ENCODE measurements at places on chromosomes 7 and 10.

GRCh38 chr10:59508296-59508695 lies 145.9 kb upstream of the FAM13C start:
- H3K4me3 ChIP-seq = no peak overlapping the region
- H3K27ac ChIP-seq = no peak overlapping the region
- no peak for DNase-seq
- no peaks in the 10 kb centered on the region for H3K4me1 ChIP-seq
- no peaks in the 10 kb centered on the region for H3K36me3 ChIP-seq

DNA sequence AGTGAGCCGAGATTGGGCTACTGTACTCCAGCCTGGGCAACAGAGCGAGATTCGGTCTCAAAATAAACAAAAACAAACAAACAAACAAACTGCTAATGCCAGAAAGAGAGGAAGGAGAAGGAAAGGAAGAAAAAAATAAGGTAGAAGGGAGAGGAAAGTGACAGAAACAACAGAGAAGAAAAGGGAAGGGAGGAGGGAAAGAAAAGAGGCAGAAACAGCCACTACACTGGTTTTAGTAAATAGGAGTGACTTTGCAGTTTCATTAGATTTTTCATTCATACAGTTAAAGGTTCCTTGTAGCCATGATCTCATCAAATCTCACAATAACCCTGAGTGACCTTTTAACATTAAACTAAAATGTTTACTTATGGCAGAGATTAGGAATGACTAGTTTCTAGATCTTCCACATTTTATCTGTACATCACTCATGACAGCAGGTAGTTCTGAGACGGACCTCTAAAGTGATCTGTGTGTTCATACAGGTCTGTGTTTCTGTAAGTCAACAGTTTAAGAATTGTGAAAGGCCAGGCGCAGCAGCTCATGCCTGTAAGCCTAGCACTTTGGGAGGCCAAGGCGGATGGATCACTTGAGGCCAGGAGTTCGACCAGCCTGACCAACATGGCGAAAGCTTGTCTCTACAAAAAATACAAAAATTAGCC lies 191.3 kb upstream of the KLF14 start:
- peaks cover 99% of the 10 kb centered on the region for H3K4me1 ChIP-seq
- peak overlapping the region; percentile 100 for H3K27ac ChIP-seq
- no peak overlapping the region for H3K4me3 ChIP-seq
- peaks cover 5% of the 10 kb centered on the region for H3K36me3 ChIP-seq

DNA sequence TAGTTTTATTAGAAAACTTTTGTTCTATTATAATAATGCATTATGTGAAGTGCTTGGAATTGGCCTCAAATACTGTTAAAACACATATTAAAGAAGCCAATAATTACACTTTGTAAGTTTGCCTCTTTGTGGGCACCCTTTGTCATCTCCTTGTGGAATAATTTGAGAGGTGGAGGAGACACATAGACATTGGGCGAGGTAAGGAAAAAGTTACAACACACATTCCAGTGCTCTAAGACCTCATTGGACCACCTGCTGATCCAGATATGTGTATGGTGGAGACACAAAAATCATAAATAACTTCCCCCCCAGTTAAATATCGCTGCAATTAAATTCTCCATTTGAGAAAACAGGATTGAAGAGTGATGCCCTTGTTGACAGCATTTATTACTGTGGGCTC lies 511.8 kb downstream of the GFRA1 start:
- H3K4me1 ChIP-seq = no peaks in the 10 kb centered on the region
- H3K27me3 ChIP-seq = no peaks in the 10 kb centered on the region
- H3K36me3 ChIP-seq = no peaks in the 10 kb centered on the region

DNA sequence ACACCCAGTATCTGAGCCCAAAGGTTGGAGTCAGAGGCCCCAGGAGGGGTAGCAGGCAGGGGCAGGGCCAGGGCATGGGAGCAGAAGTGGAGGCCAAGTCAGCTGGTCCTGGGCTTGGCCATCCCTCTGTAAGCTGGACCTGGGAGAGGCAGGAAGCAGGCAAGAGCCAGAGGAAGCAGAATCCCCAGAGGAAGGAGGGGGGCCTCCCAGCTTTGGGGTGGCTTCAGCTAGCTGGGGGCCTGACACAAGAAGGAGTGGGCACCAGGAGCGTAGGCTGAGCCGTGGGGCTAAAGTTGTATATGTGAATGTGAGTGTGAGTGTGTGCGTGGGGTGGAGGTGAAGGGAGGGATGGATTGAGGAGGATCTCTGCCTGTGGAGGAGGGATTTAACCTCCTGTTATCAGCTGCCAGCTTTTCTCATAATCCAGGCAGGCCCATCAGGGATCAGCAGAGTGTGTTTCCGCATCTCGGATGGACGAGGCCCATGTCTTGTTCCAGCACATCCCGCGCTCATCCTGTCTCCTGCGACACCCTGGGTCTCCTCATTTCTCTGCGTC lies 54.0 kb downstream of the NEURL1 start:
- peaks cover 8% of the 10 kb centered on the region for H3K4me1 ChIP-seq
- DNase-seq = no peak
- H3K27ac ChIP-seq = no peak overlapping the region
- H3K27me3 ChIP-seq = 0 out of 2 replicates have a peak, but pooled peaks cover 2% of the 10 kb centered on the region

GRCh38 chr10:106900016-106900652 lies 264.4 kb downstream of the SORCS1 start:
- no peak for DNase-seq
- no peak overlapping the region for H3K4me3 ChIP-seq
- no peak overlapping the region for H3K27ac ChIP-seq
- H3K27me3 ChIP-seq = no peaks in the 10 kb centered on the region

- H3K27me3 ChIP-seq = peaks cover 4% of the 10 kb centered on the region
- no peak for DNase-seq
- H3K27ac ChIP-seq = no peak overlapping the region
- no peaks in the 10 kb centered on the region for H3K4me1 ChIP-seq
- no peaks in the 10 kb centered on the region for H3K36me3 ChIP-seq
- no peak overlapping the region for H3K4me3 ChIP-seq
Measured at GRCh38 chr10:69786791-69787190, 14.9 kb upstream of the COL13A1 start.

- H3K4me1 ChIP-seq = no peaks in the 10 kb centered on the region
- H3K27me3 ChIP-seq = peaks cover 7% of the 10 kb centered on the region
- no peak within 1 kb of the TSS for H3K4me3 ChIP-seq
- DNase-seq = no peak
- H3K36me3 ChIP-seq = no peaks in the 10 kb centered on the region
Measured at GRCh38 chr10:131311661-131312477, at the start of gene TCERG1L. Gene TCERG1L (minus strand): TSS chr10:131311721. CDS start chr10:131311635, 86 bp downstream.

DNA sequence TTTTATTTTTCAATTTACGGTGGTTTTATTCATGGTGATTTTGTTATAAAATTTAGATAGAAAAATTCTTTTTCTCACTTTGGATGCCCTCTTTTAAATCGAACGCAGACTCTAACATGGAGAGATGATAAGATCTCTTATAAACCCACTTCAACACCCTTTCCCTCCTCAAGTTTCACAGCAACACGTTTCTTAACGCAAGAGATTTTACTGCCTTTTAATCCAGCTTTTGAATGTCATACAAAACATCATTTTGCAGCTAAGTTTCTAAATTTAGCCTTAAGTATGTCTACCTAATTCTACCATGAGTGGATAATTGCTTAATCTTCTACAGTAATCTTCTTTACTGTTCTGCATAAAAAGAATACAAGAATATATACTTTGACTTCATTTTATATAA lies 70.0 kb downstream of the SEMA3C start:
- H3K27ac ChIP-seq = peak overlapping the region; percentile 68
- peaks cover 71% of the 10 kb centered on the region for H3K4me1 ChIP-seq
- no peaks in the 10 kb centered on the region for H3K36me3 ChIP-seq
- DNase-seq = no peak
- no peaks in the 10 kb centered on the region for H3K27me3 ChIP-seq

- H3K36me3 ChIP-seq = no peaks in the 10 kb centered on the region
- no peak for DNase-seq
- H3K4me1 ChIP-seq = no peaks in the 10 kb centered on the region
- H3K27ac ChIP-seq = no peak overlapping the region
Measured at GRCh38 chr10:7048061-7048460, 362.8 kb downstream of the SFMBT2 start.

- H3K36me3 ChIP-seq = no peaks in the 10 kb centered on the region
- no peak overlapping the region for H3K4me3 ChIP-seq
- H3K27me3 ChIP-seq = no peaks in the 10 kb centered on the region
- DNase-seq = no peak
- H3K27ac ChIP-seq = no peak overlapping the region
- H3K4me1 ChIP-seq = no peaks in the 10 kb centered on the region
Measured at GRCh38 chr10:5530846-5531557, 6.2 kb downstream of the CALML3 start.

- peaks cover 32% of the 10 kb centered on the region for H3K36me3 ChIP-seq
- peaks cover 4% of the 10 kb centered on the region for H3K4me1 ChIP-seq
- H3K27me3 ChIP-seq = no peaks in the 10 kb centered on the region
Measured at GRCh38 chr7:107958764-107959526, 44.0 kb downstream of the LAMB1 start.

- no peaks in the 10 kb centered on the region for H3K27me3 ChIP-seq
- no peak overlapping the region for H3K27ac ChIP-seq
- DNase-seq = no peak
- no peak overlapping the region for H3K4me3 ChIP-seq
Measured at GRCh38 chr10:31762316-31762715, 166.3 kb downstream of the ARHGAP12 start.

GRCh38 chr7:102119213-102119651 lies 167.4 kb upstream of the SH2B2 start:
- no peaks in the 10 kb centered on the region for H3K27me3 ChIP-seq
- H3K36me3 ChIP-seq = no peaks in the 10 kb centered on the region
- DNase-seq = no peak
- H3K4me3 ChIP-seq = no peak overlapping the region

- H3K27me3 ChIP-seq = no peaks in the 10 kb centered on the region
- no peaks in the 10 kb centered on the region for H3K36me3 ChIP-seq
- peaks cover 5% of the 10 kb centered on the region for H3K4me1 ChIP-seq
- no peak overlapping the region for H3K4me3 ChIP-seq
- no peak for DNase-seq
Measured at GRCh38 chr10:131731780-131732630, 168.8 kb upstream of the PPP2R2D start.

DNA sequence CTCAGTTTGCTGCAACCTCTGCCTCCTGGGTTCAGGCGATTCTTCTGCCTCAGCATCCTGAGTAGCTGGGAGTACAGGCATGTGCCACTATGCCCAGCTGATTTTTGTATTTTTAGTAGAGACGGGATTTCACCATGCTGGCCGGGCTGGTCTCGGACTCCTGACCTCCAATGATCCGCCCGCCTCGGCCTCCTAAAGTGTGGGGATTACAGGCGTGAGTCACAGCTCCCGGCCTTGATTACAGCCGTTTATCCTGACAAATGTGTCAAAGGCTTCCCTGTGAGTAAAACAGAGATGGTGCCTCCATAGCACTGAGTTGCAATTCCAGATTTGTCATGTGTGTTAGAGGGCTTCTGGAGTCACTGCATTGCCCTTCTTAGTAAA lies 273.7 kb downstream of the CCDC3 start:
- no peak overlapping the region for H3K4me3 ChIP-seq
- H3K27ac ChIP-seq = no peak overlapping the region
- no peaks in the 10 kb centered on the region for H3K4me1 ChIP-seq
- H3K27me3 ChIP-seq = no peaks in the 10 kb centered on the region
- no peak for DNase-seq

DNA sequence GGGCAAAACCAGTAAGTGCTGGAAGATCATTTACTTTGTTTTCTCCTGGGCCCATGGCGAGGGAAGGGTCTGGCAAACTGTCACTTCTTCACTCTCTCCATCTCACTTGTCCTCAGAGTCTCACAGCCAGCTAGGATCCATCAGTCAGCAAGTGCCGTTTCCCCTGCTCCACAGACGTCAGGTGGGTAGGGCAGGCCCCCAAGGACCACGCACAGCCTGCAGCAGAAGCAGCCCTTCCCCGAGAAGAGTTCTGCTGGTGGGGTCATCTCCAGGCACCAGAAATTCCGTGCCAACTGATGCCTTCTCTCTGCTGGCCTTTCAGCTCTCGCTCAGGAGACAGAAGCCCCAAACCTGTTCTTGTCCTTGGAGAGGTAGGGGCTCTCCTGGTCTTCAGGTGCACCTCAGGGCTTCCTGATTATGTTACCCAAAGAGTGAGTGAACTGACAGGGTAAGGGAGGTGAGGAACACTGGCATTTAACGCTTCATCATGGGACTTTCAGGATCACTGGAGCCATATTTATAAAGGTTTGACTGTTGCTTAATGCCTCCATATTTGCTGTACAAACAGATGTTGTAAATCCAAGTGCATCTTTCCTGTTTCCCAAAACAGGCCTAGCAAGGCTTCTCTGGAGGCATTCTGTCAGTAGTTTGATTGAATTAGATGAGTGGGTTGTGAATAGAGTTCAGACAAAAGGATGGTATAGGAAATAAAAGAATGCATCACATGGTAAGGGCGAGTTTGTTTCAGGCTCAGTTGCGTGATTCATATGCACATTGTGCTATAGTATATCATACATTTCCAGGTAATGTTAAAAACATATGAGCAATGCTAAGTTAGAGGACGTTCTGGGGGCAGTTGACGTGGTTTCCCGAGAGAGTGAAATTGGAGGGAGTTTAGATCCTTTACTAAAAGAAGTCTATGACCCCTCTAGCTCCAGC lies 13.7 kb upstream of the TSPAN15 start:
- no peaks in the 10 kb centered on the region for H3K27me3 ChIP-seq
- DNase-seq = no peak
- peaks cover 34% of the 10 kb centered on the region for H3K4me1 ChIP-seq
- no peak overlapping the region for H3K4me3 ChIP-seq
- H3K36me3 ChIP-seq = no peaks in the 10 kb centered on the region

- no peaks in the 10 kb centered on the region for H3K36me3 ChIP-seq
Measured at GRCh38 chr7:136446751-136447150, 421.7 kb upstream of the CHRM2 start.

DNA sequence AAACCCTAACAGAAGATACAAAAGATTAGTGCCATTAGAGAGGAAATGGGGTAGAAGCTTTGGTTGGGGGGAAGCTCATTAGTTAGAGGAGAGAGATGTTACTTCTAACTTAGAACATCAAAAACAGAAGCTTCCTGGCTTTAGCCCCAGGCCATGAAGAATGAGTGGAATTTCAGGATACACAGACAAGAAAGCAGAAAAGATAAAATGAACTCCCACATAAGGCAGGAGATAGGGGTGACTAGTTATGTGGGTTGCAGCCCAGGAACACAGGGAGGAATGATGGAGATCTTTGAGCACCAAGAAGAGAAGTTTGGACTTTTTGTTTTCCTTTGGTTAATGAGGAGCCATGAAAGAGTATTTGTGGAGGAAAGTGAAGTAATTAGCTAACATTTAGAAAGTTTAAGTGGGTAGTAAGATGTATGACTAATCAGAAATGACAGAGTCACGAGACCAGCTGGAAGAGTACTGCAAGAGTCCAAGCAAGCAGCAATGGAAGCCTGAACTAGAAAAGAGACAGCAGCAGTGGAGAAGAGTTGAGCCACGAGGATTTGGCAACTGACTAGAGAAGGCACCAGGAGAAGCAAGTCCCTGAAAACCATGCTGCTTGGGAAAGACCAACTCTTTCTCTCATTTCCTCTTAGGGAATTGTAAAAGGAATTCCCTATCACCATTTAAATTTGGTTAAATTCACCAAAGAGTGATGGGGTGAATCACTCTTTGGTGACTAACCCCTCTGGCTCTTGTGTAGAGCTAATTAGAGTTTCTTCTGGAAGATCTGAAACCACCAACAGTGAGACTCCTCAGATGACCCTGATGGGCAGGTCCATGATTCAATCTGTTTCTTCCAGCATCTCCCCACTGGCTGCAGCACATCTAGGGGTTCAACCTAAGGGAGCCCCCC lies 131.9 kb downstream of the KCNMA1 start:
- H3K4me1 ChIP-seq = peaks cover 82% of the 10 kb centered on the region
- H3K27ac ChIP-seq = peak overlapping the region; percentile 88
- no peak overlapping the region for H3K4me3 ChIP-seq
- H3K36me3 ChIP-seq = no peaks in the 10 kb centered on the region
- peak; percentile 85 for DNase-seq

Data from Panc1 (cell line).